Stimulated activated CD4-positive, alpha-beta T cell treated with anti-CD3 and anti-CD28 coated beads, Interleukin-12 subunit alpha, Interleukin-12 subunit beta, amount 100 ng/mL, for 48 hours (primary cell): ENCODE measurements at places on chromosomes 1 and 21.
A peak's percentile ranks its signal among the peaks of the same experiment; 100 is the strongest.

DNA sequence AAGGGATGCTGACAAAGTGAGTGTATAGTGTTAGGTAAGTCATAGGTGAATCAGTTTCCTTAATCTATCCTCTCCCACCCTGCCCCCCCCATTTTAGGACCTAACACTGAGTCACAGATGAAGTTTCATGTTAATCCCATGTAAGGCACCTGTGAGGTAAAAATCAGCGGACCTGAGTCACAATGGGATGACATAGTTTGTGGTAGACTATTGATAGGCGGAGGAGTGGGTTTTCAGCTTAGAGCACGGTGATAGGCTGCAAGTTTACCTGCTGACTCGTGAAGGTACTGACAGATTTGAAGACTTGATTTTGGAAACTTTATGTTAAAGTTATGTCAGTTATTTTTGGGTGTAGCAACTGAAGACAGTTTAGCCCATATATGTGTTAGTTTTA lies 1.7 kb downstream of the TOR1AIP1 start:
- peak; percentile 29 for DNase-seq

- no peak for DNase-seq
Observed at GRCh38 chr1:198788561-198789064, 149.8 kb downstream of the PTPRC start.

DNA sequence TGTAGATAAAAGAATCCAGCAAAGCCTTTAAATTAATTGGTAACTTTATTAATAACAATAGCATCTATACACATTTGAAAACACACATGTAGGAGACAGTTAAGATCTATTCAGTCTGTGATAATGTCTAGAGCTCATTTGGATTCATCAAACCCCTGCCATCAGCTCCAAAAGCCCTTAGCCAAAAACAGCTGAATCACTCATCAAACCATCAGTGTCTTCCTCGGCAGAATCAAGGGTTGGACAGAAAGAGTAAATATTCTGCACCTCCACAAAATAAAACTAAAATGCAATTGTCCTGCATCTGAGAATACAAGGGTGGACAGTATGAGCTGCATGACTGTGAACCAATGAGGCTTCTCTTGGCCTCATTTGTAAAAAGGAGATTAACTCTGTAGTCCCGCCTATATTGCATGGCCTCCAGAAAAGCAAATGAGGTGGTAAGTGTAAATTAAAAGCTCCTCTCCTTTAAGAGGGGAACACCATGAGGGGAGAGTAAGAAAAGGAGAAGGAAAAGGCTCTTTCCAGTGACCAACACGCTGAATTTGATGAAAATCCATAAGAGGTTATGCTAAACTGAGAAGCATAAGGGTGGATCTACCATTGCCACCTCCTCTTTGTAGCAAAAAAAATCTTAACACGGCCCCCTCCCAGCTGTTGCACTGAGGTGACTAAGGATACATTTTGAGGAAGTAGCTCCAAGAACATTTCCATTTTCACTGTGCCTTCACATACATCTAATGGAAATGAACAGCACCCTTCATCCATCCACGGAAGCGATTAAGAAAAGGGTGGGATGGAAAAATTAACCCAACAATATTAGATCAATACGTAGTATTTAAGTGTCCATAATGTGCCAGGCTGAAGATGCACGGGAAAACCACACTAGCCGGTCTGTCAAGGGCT lies 14.7 kb upstream of the BOLA1 start:
- no peak for DNase-seq

- no peak for DNase-seq
Observed at GRCh38 chr1:109539676-109540075, at the start of gene GPR61. Gene GPR61, plus strand, starts transcription at chr1:109539872. Its CDS starts 3,151 bp downstream, at chr1:109543023.

DNA sequence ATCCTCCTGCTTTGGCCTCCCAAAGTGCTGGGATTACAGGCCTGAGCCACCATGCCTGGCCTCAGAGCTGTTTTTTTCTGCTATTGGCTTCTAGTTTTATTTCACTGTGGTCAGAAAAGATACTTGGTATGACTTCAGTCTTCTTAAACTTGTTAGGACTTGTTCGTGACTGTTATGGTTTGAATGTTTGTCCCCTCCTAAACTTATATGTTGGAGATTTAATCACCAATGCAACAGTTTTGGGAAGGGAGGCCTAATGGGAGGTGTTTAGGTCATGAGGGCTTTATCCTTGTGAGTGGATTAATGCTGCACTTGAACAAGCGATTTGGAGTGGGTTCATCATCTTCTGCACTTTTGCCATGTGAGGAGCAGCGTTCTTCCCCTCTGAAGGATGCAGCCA lies 24.5 kb upstream of the SOD1 start:
- no peak for DNase-seq

GRCh38 chr1:162561616-162562469 lies at the start of gene UAP1:
Gene UAP1, plus strand, starts transcription at chr1:162561722. Its CDS starts 4,347 bp downstream, at chr1:162566069.
- no peak for DNase-seq

DNA sequence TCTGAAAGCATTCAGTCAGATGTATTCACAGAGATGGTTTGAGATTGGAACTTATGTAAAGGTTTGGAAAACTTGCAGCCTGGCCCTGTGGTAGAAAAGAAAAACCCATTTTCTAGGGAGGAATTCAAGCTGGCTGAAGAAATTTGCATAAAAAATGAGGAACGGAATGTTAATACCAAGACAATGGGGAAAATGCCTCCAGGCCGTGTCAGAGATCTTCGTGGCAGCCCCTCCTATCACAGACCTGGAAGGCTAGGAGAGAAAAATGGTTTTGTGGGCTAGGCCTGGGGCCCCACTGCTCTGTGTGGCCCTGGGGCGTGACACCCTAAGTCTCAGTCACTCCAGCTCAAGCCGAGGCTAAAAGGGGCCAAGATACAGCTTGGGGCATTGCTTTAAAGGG lies 26.7 kb downstream of the NME7 start:
- DNase-seq = no peak

- DNase-seq = no peak
Observed at GRCh38 chr1:114692947-114693346, 2.4 kb downstream of the AMPD1 start.

DNA sequence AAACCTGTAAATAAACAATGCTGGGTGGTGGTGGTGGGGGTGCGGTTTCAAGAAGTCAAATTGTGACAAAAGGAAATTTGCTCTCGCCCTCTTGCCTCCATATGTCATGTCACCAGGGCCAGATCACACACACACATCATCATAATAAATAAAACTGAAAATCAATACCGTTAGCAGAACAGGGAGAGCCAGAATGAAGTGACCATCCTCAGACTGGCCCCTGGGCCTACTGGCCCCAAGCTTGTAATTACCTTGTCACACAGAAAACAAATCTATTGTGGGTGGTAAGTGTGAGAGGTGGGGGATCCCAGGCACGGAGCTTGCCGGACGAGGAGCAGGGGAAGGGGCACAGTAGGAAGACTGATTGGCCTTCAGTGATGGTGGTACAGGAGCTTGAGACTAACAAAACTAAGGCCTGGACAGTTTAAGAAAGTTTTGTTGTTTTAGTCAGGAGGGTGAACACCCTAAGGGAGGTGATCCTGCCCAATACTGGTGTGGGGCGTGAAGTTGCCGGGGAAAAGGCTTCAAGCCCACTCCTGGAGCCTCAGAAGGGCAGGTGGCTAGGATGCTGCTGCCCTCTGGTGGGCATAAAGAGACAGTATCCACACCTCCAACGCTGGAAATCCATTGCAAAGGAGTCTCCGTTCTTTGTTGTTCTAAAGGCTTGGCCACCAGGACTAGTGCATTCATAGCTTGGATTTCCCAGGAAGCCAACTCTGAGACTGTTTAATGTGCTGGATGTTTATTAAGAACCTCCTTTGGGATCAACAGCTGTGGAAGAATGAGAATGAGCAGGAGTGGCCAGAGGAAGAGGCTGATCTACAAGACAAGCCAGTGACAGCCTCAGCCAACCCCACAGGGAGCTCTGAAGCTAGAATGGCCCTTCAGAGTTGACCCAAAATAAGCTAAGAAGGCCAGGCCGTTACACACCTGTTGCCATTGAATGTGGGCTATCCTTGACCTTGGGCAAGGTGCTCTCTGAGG lies 8.1 kb upstream of the C1orf216 start:
- no peak for DNase-seq

- DNase-seq = peak; percentile 12
Observed at GRCh38 chr1:24727501-24728216, 17.6 kb upstream of the CLIC4 start.

- peak; percentile 35 for DNase-seq
Observed at GRCh38 chr1:32886004-32886827, at the start of gene HPCA. Gene HPCA, plus strand, starts transcription at chr1:32886491. Its CDS starts 2,408 bp downstream, at chr1:32888899.

DNA sequence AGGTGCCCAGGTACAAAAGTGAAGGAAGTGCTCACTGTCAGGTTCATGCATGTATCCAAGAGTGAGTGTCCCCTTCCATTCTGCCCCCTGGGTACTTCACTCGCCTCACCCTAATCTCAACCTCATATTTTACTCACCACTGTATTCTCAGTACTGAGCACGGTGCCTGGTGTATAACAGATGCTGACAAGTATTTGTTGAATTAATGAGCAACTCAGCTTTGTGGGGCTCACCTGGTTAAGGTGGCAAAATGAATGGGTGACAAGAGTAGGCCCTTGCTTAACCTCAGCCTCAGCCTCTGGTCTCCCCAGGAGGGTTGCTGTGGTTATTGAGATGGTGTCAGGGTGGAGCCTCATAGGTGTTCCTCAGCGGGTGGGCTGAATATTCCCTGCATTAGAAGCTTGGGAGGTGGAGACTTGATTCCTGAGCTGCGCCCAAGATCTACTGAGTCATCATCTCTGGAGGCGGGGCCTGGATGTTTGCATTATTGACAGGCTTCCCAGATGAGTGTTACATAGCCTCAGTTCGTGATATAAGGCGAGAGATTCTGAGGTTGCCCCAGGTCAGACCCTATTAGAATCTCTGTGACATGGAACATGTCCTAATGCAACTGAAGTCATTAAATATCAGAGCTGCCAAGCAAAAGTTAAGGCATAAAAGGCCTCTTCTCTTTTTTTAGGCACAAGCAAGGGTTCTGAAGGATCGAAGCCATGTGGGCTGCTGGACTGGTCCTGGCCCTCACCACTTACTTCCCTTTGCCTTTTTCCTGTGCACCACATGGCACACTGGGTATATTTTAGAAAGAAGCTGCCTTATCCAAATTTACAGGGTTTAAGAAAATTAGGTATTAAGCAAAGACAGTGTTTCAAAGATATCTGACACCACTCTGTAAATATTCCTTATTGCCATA lies 39.2 kb downstream of the SYT6 start:
- no peak for DNase-seq

DNA sequence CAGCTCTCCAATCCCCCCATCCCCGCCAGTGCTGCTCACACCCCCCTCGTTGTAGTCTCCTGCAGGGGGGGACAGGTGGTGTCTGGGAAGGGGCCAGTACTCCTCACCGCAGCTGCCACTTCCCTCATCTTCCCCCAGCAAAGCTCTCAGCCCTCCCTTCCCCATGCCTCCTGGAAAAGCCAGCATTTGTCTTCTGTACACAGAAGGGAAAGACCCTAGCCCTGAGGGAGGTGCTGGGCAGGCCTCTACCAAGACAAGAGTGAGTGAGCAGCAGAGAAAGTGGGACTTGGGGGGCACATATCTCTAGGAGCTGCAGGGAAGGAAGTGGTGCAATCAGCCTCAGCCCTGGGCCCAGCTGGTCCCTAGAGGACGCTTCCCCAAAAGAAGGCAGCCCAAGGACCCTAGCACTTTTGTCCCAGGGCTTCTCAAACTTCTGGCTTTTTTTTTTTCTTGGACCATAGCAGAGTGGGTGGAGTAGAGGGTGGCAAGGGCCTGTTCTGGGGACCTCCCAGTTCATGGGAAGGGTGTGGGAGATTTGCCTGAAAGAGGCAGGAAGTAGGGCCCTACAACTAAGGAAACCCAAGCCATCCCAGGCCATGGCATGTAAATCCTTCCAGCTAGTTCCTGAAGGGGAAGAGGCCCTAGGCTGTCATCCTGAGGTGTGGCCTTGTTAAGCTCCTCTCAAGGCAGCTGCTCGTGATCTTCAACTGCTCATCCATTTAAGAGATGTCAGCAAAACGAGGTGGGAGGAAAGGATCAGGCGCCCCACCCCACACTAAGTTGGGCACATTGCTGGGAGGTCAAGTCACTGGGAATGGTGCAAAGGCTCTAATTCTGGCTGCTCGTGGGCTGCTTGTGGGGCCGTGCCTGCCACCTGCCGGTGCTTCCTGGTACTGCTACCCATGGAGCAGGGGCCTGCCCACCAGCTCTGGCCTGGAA lies 12.6 kb downstream of the ZC3H12A start:
- peak; percentile 68 for DNase-seq

- DNase-seq = no peak
Observed at GRCh38 chr1:33494929-33495328, 22.5 kb downstream of the ZSCAN20 start.

GRCh38 chr1:231630558-231631205 lies 4.1 kb downstream of the DISC1 start:
- DNase-seq = no peak

DNA sequence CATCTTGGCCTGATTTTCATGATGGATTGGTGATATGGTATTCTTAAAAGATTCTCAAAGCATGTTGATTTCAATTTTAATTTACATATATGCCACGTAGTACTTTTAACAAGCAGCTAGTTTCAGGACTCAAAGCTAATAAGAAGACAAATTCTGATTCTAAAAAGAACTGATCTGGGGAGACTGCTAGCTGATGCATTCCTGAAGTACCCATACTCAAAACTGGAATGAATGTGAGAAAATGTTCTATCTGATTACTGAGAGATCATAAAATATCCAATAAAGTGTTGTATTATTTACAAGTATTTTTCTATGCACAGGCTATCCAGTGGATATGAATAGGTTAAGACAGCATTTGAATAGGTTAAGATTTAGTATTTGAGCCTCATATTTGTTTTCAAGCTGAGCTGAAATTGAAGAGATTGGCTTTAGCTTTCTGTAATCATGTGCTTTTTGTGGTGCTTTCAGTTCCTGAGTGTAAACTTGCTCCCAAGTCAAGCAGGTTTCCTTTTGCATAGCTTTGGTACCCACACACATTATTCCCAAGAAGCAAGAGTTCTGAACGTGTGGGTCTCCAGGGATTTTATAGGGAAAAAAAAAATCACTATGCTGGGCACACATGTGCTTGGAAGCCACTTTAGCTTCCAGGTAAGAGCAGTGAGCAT lies 114.1 kb downstream of the VPS13D start:
- no peak for DNase-seq

GRCh38 chr1:218665221-218665620 lies 320.1 kb downstream of the TGFB2 start:
- DNase-seq = no peak

DNA sequence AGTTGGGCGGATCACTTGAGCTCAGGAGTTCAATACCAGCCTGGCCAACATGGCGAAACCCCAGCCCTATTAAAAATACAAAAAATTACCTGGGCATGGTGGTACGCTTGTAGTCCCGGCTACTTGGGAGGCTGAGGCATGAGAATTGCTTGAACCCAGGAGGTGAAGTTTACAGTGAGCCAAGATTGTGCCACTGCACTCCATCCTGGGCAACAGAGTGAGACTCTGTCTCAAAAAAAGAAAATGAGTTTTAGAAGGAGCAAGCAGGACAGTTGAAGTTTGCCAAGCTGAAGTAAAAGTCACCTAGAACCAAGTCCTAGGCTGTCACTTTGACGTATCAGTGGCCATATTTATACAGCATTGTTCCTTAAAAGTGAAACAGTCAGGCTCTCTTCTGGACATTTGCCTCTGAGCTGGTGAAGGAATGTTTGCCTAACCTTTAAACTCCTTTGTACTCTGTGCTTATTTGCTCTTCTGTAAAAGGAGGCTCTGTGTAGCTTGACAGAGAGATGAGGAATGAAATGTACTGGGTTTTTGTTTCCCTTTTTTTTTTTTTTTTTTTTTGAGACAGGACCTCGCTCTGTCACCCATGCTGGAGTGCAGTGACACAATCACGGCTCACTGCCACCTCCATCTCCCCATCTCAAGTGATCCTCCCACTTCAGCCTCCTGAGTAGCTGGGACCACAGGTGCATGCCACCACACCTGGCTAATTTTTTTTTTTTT lies 2.8 kb downstream of the RAB4A start:
- no peak for DNase-seq

GRCh38 chr1:87816646-87817045 lies 488.0 kb downstream of the LMO4 start:
- no peak for DNase-seq

GRCh38 chr21:45383615-45384201 lies 21.3 kb upstream of the COL18A1 start:
- DNase-seq = no peak
